CD14-positive monocyte (primary cell): ENCODE measurements at places on chromosomes 13 and 19.
A peak's percentile ranks its signal among the peaks of the same experiment; 100 is the strongest.

- DNase-seq = no peak
These were observed 180.4 kb downstream of the DNAJC15 start for GRCh38 chr13:43203781-43204180.

DNA sequence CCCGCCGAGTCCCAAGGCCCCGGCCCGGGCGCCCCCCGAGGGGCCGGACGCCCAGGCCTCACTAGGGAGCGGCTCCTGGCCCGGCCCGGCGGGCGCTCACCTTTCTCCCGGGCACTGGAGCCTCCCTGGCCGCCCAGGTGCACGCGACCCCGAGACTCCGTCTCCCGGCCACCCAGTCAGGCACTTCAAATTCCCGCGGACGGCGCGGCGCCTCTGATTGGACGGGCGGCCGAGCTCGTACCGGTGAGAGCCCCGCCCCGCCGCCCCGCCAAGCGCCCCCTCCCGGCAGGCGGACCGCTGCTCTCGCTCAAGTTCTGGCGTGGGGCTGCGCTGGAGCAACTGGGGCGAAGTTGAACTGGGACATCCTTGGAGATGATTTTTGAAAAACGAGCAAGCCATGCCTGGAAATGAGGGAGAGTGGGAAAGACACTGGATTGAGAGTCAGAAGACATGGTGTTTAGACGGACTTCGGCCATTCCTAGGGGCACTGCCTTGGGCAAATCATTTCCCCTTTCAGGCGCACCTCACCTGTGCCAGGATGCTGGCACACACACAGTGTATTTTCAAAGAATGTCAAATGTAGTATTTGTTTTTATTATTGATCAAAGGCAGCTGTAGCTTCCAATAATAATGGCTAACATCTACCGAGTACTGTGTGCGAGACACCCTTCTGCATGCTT lies 485.3 kb downstream of the UQCRFS1 start:
- no peak for DNase-seq

GRCh38 chr13:28092431-28092830 lies 7.9 kb downstream of the FLT3 start:
- DNase-seq = no peak

- no peak for DNase-seq
These were observed 15.5 kb upstream of the AMER2 start for GRCh38 chr13:25187596-25187995.

DNA sequence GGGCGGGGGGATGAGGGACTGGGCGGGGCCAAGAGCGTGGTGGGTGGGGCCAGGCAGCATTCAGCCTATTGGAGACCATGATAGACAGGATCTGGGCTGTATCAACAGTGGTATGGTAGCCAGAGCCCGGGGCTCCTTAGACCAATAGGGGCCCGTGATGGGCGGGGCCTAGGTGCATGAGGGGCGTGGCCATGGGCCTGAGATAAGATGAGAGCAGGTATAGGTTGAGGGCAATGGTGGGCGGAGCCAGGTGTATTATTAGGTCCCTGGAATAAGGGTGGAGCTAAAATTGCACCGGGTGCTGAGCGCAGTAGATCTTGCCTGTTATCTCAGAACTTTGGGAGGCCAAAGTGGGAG lies 5.3 kb downstream of the ABCA7 start:
- DNase-seq = no peak

GRCh38 chr13:20191311-20192157 lies 1.2 kb downstream of the GJB2 start:
- no peak for DNase-seq

- peak; percentile 100 for DNase-seq
These were observed at the start of gene HNRNPL for GRCh38 chr19:38849860-38850435. HNRNPL (minus strand) TSS chr19:38849986; CDS start chr19:38849966, 20 bp downstream.

DNA sequence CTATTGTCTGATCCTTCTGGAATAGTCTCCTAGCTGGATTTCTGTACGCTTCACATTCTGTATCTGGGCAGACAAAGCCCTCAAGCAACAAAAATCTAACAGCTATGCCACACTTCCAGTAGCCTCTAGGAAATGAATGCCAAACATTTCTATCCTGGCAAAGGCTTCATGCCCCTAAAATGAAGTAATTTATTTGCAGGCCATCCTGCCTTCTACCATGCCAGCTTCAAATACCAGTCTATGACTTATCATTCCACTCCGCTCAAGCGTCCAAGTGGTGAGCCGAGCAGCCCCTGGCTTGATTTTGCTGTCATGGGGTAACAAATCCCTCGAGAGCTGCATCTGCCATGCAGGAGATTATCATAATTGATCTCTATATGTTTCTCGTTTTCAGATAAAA lies 86.9 kb downstream of the LHFPL6 start:
- DNase-seq = no peak

DNA sequence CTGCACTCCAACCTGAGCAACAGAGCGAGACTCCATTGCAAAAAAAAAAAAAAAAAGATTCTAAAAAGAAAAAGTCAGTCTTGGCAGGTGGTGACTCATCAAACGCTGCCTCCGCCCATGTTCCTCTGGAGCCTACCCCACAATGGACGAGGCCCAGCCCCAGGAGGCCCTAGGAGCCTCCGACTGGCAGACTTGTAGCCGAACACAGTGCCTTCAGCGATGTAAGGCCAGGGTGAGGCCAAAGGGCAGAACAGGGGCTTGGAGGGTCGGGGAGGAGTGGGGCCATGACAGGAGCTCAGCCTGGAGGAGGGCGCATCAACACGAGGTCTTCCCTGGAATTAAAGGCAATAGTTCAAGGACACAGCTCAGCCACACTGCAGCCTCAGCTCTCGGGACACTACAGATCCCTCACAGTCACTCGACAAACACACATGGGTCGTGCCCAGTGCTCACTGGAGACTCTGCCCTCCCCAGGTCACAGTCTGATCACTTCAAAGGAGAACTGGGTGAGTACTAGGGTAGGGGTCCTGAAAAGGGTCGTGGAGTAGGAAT lies 5.1 kb downstream of the USE1 start:
- DNase-seq = peak; percentile 68

DNA sequence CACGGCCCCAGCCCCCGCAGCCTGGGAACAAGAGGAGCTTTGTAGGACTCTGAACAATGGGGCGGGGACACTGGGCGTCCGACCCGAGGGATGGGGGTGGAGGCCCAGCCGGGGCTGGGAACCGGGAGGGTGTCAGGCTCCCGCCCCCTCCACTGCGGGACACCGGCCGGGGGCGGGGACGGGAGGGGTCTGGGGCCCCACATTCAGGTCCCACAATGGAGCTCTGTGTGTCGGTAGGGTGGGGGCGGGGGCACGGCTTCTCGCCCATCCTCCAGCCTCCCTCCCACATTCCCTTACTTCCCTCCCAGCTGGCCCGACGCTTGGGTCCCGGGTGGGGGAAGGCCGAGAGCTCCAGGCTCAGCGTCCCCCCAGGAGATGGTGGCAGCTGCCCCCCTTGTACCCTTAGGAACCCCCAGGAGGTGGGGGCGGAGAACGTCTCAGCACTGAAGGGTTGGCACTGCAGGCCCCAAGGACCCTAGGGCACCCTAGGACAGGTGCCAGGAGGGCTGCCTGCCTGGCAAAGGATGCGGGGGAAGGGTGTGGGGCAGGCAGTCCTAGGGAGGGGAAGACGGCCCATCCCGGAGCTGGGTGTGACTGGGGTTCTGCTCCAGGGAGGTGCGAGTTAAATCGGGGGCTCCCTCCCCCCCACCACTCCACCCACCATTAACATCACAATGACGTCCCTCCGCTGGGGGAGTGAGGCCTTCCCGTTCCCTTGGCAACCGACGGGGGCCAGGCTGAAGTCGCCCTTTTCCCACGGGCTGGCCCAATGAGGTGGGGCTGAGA lies 5.3 kb downstream of the TTYH1 start:
- DNase-seq = no peak
